ENCODE measurements at places on chromosomes 7 and 10.

DNA sequence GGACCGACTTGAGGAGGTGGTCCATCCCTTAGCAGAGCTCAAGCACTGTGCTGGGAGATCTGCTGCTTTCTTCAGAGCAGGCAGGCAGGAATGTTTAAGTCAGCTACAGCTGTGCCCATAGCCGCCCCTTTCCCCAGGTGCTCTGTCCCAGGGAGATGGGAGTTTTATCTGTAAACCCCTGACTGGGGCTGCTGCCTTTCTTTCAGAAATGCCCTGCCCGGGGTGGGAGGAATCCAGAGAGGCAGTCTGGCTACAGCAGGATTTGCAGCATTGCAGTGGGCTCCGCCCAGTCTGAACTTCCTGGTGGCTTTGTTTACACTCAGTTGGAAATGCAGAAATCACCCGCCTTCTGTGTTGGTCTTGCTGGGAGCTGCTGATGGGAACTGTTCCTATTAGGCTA lies 51.2 kb upstream of the SEMA3A start:
- DNase-seq: no peak

- DNase-seq: no peak
These were observed 58.5 kb downstream of the CPED1 start for GRCh38 chr7:121046893-121047468.

GRCh38 chr7:148478551-148478950 lies 112.0 kb upstream of the C7orf33 start:
- no peak for DNase-seq

DNA sequence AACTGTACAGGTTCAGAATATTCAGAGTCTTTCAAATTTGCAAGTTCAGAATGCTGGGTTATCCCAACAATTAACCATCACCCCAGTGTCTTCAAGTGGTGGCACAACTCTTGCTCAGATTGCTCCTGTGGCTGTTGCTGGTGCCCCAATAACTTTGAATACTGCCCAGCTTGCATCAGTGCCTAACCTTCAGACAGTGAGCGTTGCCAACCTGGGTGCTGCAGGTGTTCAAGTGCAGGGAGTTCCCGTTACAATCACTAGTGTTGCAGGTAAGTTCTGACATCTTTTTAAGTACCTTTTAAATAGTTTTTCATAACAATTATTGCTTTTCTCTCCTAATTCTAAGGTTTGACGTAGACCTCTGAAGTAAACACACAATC lies 2.7 kb downstream of the SP4 start:
- no peak for DNase-seq

DNA sequence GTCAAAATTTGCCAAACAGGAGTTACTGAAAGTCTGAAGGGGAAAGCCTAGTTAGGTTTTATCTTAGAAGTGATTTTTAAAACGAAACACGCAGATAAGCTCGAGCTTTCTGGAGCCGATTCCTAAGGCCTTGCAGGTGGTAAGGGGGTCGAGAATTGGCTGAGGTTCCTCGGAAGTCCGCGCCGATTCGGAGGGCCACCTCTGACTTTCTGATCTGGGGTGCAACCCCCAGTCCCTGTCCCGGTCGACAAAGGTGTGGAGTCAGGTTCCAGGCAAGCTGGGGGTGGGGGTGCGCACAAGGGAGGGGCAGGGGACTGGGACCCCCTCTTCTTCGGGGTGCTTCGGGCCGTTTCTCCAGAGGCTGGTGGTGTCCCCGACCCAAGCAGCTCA lies 701 bp upstream of the CUL1 start:
- DNase-seq: no peak

GRCh38 chr7:132751244-132751647 lies 175.0 kb upstream of the PLXNA4 start:
- DNase-seq: no peak

- no peak for DNase-seq
These were observed 3.1 kb upstream of the IFIT1B start for GRCh38 chr10:89374713-89375141.

DNA sequence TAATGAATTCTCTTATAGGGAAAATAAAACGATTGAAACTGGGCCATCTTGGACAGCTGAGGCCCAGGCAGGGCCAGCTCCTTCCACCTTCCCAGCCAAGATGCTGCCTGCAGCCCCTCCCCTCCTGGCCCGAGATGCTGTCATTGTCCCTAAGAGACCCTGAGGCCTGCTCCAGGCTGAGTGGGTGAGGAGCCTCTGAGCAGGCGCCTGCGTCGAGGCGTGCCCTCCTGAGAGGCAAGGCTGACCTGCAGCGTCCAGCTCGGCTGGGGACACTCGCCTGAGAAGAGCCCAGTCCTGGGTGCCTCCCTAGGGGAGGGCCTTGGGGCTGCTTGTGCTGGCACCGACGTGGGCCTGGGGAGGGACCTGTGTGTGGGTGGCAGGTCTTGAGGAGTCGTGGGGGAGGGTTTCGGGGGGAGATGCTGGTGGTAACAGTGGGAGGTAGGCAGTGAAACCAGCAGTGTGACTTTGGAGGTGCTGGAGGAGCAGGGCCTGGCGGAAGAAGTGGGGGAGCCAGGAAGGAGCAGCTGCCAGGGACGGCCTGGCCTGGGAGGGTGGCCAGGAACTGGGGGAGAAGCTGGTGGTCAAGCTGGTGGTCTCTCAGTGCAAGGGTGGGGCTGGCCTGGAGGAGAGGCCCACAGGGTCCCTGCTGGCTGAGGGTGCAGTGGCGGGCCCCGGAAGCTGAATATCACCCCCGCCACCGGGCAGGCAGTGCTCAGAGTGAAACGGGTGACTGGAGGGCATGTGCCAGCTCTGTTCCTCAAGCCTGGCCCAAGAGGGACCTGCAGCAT lies 7.9 kb downstream of the GPR146 start:
- no peak for DNase-seq

GRCh38 chr7:128206017-128206746 lies 34.9 kb upstream of the LEP start:
- no peak for DNase-seq

- DNase-seq: no peak
These were observed 23.8 kb downstream of the PALD1 start for GRCh38 chr10:70502406-70502805.

GRCh38 chr10:810351-810846 lies 120.9 kb upstream of the DIP2C start:
- DNase-seq: no peak

DNA sequence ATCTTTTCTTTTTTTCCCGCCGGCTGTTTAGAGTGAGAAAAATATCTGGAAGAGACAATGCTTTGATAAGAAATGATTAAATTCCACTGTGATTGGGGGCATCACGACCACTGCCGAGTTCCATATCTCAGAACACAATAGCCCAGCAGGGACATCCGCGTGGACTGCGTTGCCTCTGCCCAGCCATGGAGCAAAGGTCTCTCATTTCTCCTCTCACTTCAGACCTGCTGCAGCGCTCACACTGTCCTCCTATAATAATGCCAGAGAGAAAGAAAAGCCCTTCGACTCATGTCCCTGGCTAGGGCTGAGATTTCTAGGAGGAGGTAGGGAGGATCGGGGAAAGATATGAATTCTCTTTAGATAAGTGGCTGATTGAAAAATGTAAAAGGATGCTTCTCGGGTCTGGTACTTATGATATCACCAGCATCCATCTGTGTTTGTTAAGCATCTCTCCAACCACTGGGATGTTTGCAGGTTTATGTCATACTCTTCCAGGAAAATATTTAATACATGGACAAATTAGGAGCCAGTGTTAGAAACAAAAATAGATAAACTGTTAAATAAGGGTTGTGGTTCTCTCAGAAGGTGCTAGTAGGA lies 472.9 kb upstream of the AKR1E2 start:
- DNase-seq: no peak

GRCh38 chr7:116246357-116246756 lies 36.0 kb downstream of the TES start:
- no peak for DNase-seq

GRCh38 chr10:98377536-98377935 lies 37.4 kb downstream of the PYROXD2 start:
- no peak for DNase-seq

DNA sequence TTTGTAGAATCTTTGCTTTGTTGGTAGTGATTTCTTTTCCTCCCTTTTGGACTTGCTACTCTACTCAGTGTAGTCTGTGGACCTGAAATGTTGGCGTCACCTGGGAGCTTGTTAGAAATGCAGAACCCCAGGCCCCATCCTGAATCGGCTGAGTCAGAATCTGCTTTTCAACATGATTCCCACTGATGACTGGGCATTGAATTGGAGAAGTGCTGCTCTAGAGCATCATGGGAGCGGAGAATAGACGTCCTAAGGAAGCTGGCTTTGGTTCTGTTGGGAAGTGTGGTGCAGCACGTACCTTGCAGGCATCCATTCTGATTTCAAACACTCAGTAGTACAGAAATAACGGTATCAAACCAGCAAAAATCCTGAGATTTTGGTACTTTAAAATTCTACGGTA lies 54.7 kb downstream of the RBM33 start:
- no peak for DNase-seq

- DNase-seq: no peak
These were observed 91.8 kb upstream of the LANCL2 start for GRCh38 chr7:55273186-55273980.

DNA sequence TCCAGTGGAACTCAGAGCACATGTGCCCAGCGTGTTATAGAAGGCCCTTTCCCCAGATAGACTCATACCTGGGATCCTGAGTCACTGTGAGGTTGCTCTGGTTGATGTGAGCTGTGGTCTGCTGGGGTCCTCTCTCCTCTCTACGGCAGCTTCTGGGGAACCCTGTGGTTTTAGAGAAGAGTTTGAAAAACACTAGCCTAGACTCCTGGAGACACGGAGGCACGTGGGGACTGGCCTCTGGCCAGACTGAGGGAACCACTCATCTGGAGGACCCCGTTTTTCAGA lies 10.3 kb downstream of the ZNF775 start:
- peak; percentile 34 for DNase-seq

DNA sequence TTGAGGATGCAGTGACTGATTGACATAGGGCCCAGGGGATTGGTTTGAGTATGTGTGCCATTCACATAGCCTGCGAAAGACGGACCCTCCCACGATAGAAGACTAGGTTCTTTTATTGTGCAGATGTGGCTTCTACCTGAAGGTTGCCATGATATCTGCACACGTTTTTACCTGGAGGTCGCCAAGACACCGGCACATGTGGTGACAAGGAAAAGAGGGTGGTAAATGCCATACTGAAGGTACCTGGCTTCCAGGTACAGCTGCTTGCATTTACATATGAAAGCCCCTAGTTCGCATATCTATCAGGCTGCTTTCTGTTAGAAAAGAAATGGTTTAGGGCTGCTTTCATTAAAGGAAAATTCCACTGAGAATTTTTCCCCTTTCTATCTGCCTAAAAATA lies 43.6 kb downstream of the ZNF22 start:
- no peak for DNase-seq

- no peak for DNase-seq
These were observed 1.7 kb upstream of the C7orf25 start for GRCh38 chr7:42913591-42913990.

GRCh38 chr10:132836832-132837540 lies 51.0 kb upstream of the NKX6-2 start:
- peak; percentile 53 for DNase-seq

- no peak for DNase-seq
These were observed 27.2 kb downstream of the IPMK start for GRCh38 chr10:58240531-58240930.

GRCh38 chr7:143288836-143289235 lies 685 bp downstream of the CASP2 start:
- no peak for DNase-seq

DNA sequence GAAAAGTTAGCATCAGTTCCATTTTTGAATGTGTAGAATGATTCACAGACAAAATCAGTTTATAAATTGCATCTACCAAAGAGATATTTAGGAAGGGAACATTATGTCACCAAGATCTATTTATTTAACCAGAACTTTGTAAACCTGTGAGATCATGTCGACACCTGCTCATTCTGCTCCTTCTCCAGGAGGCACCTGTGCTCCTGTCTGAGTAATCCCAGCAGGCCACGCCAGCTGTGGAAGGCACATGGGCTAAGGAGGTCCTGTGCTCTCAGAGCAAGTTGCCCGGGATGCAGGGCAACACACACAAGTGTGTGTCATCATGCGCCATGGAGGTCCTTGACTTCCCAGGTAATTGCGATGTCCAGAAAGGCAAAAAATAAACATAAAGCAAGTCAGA lies 45.5 kb upstream of the ADARB2 start:
- no peak for DNase-seq

DNA sequence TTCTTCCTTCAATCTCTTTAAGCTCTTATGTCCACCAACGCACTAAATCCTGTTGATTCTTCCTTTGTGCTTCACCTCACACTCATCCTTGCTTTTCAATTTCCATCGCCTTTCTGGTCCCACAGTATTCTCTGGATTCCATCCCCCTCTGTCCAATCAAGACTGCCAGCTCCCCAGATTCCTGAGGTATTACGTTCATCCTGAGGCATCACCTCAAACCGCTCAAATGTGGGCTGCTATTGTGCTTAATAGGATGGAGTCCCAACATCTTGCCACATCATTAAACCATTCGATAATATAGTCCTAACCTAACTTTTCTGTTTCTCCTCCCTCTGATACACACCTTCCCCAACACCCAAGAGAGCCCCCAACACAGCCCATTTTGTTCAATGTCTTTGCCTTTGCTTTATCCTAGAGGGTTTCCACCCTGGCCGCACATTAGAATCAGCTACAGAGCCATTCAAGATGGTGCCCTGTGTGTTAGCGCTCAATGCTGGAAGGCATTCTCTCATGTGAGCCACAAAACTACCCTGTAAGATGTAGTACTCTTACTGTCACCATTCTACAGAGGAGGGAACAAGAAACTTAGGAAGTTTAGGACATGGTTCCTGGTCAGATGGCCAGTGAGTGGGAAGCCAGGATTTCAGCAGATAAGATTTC lies 79.5 kb upstream of the LEP start:
- no peak for DNase-seq

GRCh38 chr7:24734306-24734705 lies 23.0 kb downstream of the GSDME start:
- no peak for DNase-seq

Measured in activated T-cell treated with anti-CD3 and anti-CD28 coated beads, Interleukin-2, amount 50 U/mL, for 72 hours (primary cell).